ENCODE measurements at places on chromosomes 4 and X.

GRCh38 chr4:95599777-95600400 is 51.1 kb upstream of the UNC5C start:
- no peak for DNase-seq

DNA sequence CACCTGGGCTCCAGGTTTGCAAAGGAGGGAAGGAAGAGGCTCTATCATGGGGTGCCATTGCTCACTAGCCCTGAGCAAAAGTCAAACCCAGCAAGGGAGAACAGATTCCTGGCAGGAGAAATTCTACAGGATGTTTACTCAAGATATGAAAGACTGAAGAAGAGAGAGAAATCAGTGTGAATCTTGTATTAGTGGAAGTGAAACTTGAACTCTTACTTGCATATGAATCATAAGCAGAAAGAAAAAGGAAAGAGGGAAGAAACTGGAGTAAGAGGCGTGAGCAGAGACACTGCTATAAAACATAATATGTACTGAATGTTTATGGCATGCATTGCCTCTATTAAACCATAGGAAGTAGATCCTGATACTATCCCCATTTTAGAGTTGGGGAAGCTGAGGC is 60.9 kb downstream of the C4orf46 start:
- DNase-seq = no peak

DNA sequence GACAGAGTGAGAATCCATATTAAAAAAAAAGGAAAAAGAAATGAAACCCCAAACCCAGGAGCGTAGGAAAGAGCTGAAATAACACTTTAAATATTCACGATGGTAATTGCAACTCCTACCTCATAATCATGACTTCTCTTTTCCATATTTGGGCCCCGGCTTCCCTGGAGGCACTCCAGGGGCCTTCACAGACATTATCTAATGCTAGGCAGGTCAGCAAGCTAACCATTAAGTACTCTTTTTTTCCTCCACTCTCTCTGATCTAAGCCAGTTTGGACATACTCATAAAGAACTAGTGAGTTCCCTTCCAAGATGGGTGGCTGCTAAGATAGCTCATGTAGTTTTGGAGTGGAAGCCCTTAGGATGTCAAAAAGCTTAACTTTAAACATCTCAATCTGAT is 83.2 kb downstream of the SH3KBP1 start:
- DNase-seq = no peak

DNA sequence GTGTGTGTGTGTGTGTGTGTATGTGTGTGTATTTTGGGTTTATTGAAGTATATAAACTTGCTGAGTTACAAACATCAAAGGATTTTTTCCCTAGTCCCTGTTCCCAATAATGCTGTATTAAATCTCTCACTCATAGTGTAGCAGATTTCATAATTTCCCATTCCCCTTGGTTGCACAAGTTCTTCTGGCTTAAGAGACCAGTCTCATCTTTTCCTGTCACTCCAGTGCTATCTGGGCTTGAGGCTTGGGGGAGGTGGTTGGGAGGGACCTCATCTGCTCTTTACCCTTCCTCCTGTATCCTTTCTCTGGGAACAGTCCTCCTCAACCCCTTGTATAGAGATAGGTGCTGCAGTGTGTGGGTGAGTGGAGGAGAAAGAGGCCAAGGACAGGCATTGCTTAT is 285.4 kb upstream of the BOD1L1 start:
- DNase-seq = no peak

DNA sequence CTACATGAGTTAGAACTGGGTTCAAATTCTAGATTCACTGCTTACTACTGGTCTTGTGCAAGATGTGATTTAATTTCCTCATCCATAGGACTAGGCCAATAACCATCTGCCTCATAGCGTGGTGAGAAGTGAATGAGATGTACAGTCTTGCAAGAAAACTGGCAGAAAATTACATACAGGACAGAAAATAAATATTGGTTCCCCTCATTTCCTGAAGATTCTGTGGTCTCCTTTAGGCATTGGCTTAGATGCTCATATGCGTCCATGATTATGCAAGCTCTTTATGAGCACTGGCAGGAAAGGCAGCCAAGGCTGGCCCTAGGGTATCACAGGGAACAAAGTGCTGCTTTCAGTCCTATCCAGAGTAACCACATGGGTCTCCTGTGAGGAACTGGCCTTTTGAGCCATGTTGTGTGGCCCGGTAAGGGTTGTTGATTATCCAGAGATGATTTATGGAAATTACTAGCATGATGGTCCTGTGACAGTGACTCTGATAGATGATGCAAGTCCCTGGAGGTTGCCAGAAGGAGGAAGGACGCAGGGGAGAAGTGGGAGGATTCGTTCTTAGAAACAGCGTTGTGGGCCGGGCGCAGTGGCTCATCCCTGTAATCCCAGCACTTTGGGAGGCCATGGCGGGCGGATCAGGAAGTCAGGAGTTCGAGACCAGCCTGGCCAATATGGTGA is 9.9 kb upstream of the MOB1B start:
- DNase-seq = no peak

- DNase-seq = no peak
These were observed 264.1 kb upstream of the GATB start for GRCh38 chr4:152024881-152025280.

- DNase-seq = no peak
These were observed 249.5 kb downstream of the INPP4B start for GRCh38 chr4:142596595-142596994.

DNA sequence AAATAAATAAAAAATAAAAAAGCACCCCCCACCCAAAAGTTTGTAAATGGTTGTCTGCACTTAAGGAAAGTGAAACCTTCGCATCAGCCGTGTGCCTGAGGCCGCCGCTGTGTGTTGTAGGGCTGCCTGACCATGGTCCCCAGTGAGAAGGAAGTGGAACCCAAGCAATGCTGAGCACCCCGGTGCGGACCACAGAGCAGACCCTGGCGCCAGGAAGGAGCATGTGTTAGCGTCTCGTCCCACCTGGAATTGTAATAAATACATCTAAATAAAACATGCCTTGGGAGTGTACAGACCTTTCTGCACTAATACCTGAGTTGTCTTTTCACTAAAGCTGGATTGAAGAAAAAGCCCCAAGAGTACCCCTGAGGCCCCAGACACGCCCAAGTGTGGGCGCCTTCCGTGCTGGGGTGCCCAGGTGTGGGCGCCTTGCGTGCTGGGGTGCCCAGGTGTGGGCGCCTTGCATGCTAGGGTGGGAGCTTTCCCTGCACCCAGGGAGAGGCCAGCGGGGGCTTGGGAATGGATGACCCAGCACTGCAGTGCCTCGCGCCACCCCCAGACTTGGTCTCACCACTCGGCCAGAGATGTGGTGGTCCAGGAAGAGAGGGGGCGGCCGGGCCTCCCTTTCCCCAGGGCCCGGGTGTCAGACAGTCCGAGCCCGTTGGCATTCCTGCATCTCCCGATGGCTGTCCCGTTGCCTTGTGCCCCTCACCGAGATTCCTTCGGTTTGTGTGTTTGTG is 33.7 kb downstream of the HTT-AS start:
- no peak for DNase-seq
